ENCODE measurements at places on chromosomes 12 and 14. TPM values are rescaled to one million over a fixed set of nuclear protein-coding genes. Genes with fewer than 3 reads are reported as not detected.

DNA sequence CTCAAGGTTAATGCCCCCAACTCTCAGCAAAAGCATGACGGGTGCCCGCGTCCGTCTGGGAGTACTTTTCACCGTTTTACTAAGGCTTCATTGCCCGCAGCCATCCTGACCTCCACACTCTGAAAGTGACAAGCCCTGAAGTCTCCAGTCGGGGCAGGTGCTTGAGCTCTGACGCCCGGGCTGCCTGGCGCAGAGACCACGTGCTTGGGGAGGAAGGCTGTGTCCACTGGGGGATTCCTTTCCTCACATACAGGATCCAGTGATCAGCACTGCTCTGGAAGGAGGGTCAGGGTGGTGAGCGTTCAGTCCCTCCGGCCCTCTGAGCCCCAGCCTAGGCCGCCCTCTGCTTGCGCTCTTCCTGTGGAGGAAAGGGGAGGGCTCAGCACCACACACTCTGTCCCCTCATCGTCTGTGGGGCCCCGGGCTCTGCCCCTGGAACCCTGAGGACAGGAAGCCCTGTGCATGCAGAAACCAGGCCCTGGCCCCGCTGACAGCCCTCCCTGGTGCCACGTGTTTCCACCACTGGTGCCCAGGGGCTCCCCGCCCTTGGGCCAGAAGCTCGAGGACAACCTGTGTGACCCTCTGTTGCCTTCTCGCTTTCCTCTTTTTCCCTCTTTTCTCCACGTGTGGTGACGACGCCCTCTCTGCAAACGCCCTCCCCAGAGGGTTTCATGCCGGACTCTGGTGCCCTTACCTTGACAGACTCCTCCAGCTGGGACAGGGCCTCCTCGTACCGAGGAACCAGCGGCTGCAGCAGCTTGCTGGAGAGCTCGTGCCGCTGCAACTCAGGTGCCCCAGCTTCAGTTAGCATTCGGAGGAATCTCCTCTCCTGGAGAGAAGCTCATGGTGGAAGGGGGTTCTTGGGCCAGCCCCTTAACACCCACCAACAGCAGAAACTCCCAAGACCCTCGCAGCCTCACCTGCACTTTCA is 4.9 kb downstream of the DDX51 start:
- DNase-seq: no peak

DNA sequence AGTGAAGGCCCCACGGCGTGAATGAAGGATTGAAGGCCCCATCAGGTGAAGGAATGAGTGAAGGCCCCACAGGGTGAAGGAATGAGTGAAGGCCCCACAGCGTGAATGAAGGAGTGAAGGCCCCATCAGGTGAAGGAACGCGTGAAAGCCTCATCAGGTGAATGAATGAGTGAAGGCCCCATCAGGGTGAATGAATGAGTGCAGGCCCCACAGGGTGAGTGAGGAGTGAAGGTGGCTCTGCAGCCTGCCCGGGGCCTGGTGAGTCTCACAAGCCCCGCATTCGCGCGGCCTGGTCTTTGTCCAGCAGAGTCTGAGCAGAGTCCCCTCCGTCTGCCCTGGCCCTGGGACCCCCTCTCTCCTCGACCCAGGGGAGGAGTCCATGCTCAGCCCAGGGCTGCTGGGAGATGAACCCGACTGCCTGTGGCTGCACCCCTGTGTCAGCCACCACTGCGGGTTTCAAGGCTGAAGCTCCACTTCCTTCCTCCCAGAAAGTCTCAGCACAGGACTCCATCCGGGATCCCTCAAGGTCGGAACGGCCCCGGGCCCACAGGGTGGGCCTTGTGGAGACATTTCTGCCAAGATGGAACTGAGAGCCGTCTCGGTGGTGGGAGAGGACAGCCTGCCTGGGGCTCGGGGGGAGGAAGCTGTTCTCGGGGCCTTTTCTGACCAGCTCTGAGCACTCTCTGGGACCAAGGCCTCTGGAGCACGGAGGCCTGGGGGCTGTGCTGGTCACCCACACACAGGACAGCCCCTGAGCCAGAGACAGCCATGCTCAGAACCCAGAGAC is 37.4 kb upstream of the TMEM179 start:
- DNase-seq: no peak

DNA sequence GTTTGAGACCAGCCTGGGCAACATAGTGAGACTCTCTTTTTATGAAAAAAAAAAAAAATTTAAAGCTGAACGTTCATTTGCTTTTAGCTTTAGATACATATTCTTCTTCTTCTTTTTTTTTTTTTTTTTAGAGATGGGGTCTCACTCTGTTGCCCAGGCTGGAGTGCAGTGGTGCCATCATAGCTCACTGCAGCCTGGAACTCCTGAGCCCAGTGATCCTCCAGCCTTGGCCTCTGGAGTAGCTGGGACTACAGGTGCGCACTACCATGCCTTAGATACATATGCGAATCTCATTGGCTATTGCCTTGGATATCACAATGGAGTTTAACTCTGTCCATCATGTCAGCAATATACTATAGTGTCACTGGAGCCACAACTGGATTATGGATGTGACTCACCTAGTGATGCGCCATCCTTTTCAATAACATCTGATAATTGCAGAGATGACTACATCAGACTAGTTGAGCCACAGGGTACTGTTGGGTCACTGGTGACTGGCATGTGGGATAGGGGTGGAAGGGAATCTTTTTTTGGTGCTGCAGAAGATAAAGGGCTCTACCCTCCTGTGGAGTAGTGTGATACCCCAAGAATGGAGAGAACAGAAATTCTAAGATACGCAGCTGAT is 2.7 kb upstream of the ADIPOR2 start:
- no peak for DNase-seq

- no peak for DNase-seq
Observed at GRCh38 chr14:99925471-99925870, 132.3 kb downstream of the EML1 start.

GRCh38 chr12:123363740-123364531 is 711 bp downstream of the SBNO1 start:
- DNase-seq: no peak

DNA sequence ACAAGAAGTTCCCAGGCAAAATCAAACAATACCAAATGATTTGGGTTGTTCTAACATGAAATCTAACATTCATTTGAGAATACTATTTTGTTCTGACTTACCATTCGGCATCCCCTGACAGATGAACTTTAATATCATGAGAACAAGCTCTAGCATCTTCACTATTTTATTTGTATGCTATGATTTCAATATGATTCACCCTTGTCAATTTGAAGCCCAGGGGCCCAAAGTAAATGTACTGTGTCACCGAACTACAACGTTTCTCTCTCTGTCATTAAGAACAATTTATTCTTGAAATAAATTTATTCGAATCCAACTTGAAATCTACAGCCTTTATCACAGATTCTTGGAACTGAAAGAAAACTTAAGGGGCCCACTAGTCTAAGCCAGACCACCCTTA is 146.2 kb upstream of the RASSF8 start:
- no peak for DNase-seq

DNA sequence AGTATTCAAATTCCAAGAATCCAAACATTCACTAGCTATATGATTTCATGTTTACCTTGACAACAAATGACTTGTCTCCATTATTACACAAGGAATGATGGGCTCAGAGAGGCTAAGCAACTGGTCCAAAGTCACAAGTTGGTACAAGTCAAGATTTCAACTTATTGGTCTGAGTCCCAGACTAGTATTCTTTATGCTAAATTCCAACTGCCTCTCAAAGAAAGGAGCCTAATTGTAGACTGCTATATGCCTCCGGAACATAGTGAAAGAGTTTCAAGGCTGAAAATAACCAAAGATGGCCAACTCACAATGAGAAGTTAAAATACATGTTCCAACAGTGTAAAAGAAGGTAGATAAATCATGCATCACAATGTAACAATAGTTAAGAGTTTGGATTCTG is 7.5 kb downstream of the BTG1 start:
- DNase-seq: no peak

DNA sequence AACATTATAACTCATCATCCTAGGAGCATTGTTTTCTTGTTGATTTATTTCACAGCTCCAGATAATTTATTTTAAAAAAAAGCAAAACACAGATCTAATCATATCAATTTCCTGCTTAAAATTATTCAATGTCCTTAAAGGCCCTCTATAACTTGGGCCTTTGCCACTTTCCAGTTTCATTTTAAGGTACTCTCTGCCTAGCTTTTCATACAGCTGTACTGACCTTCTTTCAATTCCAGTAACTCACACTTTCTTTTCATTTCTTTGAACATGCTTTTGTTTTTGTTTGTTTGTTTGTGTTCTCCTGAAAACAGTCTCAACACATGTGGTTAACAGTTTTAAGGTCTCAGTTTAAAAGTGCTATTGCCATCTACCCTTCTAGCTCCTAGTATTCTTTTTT is 281.9 kb downstream of the ACSS3 start:
- no peak for DNase-seq

GRCh38 chr14:90449411-90449810 is 52.6 kb downstream of the CALM1 start:
- DNase-seq: no peak

- no peak for DNase-seq
Observed at GRCh38 chr14:55426891-55427290, 13.5 kb downstream of the TBPL2 start.

- no peak for DNase-seq
Observed at GRCh38 chr12:41142376-41142775, 45.7 kb upstream of the PDZRN4 start.

DNA sequence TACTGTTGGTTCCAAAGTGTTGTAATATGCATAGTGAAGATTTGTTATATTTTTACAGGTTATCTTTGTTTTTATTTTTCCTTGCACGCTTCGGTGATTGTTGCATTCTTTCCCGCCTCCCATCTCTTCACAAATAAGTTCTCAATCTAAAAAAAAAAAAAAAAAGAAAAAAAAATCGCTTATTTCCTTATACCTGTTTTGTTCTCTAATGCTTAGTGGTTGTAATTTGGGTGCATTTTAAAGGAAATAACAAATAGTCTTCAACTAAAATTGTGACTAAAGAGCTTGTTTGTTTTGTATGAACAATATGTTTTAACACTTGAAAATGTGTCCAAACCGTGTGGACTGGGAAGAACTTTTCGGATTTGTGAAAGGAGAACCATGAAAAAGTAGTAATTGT is 1.5 kb downstream of the CAND1 start:
- DNase-seq: no peak

The SSPN gene
- polyA plus RNA-seq: 21.6 TPM

The ZCCHC8 gene
- polyA plus RNA-seq: 16.6 TPM

The SLC4A8 gene
- 6.6 TPM for polyA plus RNA-seq

The CD4 gene
- polyA plus RNA-seq: 24.8 TPM

The CLEC2A gene
- not detected for polyA plus RNA-seq
